Activated CD4-positive, alpha-beta T cell treated with anti-CD3 and anti-CD28 coated beads for 24 hours (primary cell): ENCODE measurements at places on chromosomes 6 and 20.

DNA sequence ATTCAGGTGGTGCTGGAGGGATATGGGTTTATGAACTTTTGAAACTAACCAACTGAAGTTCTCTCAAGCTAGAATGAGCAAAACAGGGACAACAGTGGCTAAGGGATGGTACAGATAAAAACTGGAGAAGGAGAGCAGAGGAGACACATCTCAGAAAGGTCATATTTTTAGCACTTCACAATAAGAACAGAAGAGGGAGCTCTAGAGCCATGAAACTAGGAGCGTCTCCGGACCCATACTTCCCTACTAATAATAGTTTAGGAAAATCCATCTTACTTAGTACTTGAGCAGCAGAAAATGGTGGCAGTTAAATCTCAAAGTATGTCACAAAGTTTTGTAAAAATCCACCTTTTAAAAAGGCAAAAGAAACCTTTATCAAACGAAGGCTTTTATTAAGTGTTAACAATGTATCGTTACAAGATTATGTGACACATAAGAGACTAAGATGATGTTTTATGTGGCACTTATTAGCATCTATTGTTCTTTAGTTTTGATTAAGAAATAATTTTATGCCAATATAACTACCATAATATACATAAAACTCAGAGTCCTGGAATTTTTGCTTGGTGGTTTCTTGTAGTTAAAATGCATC, 278.6 kb downstream of the TBC1D32 start:
- DNase-seq: no peak

- peak; percentile 3 for DNase-seq
These were observed 2.1 kb downstream of the RAET1E start for GRCh38 chr6:149895833-149896271.

- peak; percentile 47 for DNase-seq
These were observed 562 bp downstream of the TFEB start for GRCh38 chr6:41734666-41735426.

GRCh38 chr6:159875194-159875593, 15.6 kb upstream of the MAS1 start:
- DNase-seq: no peak

DNA sequence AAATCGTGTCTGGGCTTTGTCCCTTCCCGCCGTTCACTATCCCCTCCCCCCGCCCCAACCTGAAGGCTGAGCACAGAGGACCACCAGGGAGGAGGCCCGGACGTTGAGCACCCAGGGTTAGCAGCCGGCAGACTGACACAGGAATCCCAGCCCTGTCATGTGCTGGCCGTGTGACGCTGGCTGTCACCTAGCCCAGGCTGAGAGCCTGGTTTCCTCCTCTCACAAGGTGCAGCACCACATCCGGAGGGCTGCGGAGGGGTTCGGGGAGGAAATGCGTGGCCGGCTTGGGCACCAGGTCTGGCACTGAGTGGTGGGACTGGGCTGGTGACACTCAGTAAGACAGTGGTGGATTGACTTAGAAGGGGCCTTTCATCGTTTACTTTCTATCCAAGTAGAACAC, 4.6 kb upstream of the LSM14B start:
- no peak for DNase-seq

DNA sequence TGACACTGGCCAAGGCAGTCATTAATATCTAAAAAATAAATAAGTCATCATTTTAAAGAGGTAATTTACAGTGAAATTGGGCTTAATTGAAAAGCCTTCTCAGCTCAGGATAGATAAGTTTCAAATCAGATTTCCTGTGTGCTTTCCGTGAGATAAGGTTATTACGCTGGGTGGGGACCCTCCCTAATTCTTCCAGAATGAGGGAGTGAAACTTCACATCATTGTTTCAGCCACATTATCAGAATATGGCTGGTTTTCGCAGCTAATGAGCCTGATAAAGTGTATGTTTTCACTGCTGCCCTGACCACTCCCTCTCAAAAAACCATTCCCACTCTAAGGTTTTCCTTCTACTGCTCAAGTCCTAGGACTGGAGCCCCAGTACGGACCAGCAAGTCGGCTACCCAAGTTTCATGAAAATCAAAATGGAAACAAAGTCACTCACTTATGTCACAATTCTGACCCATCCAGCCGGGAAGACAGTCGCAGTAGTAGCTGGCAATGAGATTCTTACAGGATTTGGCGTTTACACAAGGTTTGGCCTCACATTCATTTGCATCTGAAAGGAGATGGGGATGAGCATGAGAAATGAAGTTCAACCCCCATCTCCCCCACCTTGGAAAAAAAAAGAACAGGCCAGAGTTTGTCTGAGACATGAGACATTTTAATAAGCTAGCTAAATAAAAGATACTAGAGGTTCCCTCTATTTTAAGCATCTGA, 24.6 kb downstream of the JAG1 start:
- no peak for DNase-seq

GRCh38 chr6:14162826-14163225, 45.3 kb downstream of the CD83 start:
- DNase-seq: no peak

GRCh38 chr20:35314816-35315631, 22.8 kb upstream of the FAM83C start:
- DNase-seq: no peak

DNA sequence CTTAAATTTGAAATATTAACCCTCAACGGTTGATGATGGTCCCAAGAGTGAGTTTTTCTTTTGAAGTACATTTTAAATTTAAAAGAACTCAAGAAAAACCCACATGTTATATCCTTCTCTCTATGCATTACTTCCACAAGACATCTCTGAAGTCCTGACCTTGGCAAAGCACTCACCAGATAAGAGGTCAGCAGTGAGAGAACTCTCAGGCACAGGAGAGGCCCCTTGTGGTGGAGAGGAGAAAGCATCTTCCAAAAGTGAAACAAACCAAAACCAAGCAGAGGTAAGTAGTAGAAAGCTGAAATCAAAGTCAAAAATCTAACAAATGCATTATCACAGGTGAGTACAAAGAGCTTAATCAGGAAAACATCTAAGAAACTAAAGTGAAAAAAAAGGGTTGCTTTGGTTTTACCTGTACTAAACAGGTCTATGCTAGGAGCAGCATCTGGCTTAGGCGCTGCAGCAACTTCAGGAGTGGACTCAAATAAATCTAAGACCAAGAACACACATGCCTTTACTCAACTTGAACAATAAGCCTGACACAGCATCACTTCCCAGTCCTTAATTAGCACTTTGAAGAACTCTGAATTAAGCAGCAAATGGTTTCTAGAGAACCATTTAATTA, 80.5 kb downstream of the PRSS35 start:
- DNase-seq: no peak

DNA sequence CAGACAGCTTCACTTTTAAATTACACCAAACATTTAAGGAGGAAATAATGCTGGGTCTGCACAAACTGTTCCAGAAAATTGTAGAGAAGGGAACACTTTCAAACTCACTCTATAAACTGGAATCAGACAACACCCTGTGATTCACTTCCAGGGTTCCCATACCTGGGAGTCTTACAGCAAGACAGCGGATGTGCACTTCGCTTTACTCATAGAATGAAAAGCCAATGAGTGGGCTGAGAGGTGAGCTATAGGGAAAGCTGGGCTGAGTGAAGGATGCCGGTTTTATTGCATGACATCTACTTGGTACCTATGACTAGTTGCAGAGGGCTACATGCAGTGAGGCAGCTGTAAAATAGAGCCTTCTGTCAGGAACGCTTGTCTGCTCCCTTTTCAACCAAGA, 152.1 kb downstream of the FNDC1 start:
- no peak for DNase-seq

DNA sequence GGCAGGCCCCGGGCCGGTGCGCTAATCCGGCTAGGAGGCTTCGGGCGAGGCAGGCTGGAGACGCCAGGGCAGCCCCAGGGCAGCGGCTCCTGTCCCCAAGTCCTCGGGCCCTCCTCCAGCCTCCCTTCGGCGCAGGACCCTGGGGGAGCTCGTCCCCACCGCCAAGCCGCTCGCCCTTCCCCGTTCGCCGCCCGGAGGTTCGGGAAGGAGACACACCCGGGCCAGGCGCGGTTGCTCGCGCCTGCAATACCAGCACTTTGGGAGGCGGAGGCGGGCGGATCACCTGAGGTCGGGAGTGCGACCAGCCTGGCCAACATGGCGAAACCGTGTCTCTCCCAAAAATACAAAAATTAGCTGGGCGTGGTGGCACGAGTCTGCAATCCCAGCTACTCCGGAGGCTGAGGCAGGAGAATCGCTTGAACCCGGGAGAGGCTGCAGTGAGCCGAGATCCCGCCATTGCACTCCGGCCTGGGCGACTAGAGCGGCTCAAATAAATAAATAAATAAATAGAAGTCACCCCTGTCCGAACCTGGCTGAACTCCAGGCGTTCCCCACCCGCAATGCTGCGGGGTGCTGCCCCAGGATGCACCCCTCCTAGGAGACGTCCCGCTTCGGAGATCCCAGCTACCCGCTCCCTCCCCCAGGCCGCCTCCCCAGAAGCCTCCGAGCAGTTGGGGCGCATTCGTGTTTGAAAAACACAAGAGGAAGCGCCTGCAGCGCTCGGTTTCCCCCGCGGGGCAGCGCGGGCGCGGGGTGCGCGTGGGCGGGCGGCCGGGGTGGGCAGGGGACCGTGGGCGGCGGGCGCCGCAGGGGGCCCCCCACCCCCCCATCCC, 27.5 kb downstream of the SERPINB9 start:
- DNase-seq: no peak

DNA sequence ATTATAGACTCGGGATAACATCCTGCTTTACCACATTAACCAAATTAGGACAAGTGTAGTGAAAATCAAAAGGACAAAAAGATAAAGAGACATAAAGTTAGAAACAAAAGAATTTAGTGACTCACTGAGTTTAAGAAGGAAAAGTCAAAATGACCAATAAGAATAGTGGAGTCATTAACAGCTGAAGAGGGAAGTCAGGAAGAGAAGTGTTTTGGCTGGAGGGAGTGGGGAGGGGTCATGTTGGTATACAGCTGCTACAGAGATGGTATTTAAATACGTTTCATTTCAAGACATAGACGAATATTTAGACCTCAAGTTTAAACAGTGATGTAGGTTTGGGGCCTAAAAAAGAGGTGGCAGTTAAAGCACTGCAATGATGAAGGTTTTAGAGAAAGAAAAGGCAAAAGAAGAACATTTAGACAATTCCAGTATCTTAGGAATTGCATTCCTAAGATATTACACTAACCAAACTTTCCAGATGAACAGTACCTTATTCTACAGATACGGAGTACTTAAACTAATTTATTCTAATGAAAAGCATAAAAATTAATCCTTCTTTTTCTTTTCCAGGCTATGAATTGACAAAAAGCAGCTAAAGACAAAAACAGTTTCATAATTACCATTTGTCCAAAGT, 10.6 kb downstream of the FKBP5 start:
- DNase-seq: no peak

- DNase-seq: no peak
These were observed 17.6 kb upstream of the MBOAT1 start for GRCh38 chr6:20229881-20230280.

- DNase-seq: no peak
These were observed 135.0 kb downstream of the CEBPB start for GRCh38 chr20:50325651-50326050.

DNA sequence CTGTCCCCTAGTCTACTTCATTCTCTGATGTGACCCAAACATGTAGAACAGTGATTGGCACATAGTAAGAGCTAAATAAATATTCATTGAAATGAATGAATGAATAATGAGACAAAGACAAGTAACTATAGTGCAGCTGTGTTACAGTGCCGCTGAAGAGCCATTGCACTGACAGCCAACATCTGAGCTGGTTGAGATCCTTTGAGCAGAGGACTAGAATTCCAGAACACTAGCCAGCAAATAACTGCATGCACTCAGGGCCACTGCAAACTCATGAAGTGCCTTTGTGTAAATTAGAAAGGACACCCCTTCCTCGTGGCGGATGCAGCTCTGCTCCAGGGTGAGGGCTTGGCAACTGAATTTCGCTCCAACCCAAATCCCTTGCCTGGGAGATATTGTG, 230.3 kb upstream of the CDYL start:
- no peak for DNase-seq

GRCh38 chr6:1380625-1381427, 8.6 kb upstream of the FOXF2 start:
- DNase-seq: no peak

DNA sequence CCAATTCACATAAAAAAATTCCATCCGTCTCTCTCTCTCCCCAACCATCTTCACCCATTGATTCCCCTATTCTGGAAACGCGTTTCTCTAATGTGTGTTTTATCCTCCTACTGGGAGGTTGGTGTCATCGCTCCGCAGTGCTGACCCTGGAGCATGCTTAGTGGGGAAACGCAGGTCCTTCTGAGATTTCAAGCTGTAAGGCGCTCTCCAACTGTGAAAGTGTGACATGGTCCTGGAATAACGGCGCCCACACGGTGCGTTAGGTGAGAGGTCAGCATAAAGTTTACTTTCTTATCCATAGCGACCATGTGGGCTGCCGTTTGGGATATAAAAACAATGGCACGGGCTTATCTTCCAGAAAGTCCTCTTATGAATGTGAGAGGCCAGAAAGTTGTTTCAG, 123.9 kb downstream of the WDR27 start:
- no peak for DNase-seq

- peak; percentile 36 for DNase-seq
These were observed 31.0 kb upstream of the EZR start for GRCh38 chr6:158849899-158850806.

- DNase-seq: no peak
These were observed 12.1 kb upstream of the SCP2D1 start for GRCh38 chr20:18801516-18801915.

DNA sequence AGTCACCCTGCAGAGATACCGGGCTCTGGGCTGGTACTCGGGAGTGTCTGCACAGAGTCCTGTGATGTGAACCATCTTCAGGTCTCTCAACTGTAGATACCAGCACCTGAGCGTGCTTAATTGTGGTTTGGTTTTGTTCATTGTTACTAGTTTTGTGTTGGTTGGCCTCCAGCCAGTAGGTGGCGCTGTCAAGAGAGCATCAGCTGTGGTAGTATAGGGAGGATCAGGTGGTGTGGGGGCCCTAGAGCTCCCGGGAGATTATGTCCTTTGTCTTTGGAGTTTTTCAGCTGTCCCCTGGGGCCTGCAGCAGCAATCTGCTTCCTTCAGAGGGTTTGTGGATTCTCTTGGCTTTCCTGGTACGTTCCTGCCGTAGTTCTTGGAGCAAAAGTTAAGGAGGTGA, 67.9 kb downstream of the CDYL start:
- no peak for DNase-seq

DNA sequence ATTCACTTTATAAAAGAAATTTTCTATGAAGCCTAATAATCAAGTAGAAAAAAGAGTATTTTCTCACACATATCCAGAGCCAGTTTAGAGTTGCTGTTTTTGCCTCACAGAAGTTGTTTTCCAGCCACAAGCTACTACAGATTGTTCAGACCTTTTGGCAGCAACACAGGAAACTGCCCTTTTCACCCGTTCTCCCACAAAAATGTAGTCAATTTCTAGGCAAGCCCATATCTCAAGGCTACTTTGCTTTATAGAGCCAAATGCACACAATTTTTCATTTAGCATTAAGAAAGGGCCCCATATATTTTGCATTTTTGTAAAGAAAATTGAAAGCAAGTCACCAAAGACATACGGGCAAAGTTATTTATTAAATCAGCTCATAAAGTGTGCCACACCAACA, 49.5 kb downstream of the EPB41L2 start:
- DNase-seq: no peak

GRCh38 chr20:8646033-8646441, 422.9 kb upstream of the PLCB4 start:
- DNase-seq: no peak

GRCh38 chr20:3646651-3647050, 16.5 kb downstream of the GFRA4 start:
- DNase-seq: no peak
